Epithelial cell of esophagus (primary cell): ENCODE measurements at places on chromosomes 4 and X.
A peak's percentile ranks its signal among the peaks of the same experiment; 100 is the strongest.

GRCh38 chr4:53499791-53500190 is 91.5 kb downstream of the LNX1 start:
- no peak for DNase-seq

DNA sequence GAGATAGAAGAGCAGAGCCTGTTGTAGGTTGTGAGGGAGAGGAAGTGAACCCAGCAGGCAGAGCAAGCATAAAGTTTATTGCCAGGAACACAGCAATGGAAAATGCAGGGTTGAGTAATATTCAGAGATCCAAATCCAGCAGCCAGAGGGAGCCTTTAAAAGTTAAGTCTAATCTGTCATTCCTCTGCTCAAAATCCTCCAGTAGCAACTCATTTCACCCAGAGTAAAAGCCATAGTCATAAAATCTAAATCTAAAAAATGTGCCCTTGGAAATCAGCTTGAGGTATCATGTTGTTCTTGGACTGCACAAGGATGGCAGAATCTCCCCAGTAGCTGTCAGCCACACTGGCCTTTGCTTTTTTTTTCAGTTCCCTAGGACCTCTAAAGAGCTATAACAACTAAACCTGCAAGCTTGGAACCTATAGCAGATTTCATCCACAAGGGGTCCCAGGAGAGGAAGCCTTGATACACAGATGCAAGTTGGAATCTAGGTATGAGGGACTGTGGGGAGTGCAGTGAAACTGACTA is 62.9 kb upstream of the FRAS1 start:
- DNase-seq = peak; percentile 70

- no peak for DNase-seq
These were observed 16.3 kb downstream of the MAN2B2 start for GRCh38 chr4:6591313-6591712.

DNA sequence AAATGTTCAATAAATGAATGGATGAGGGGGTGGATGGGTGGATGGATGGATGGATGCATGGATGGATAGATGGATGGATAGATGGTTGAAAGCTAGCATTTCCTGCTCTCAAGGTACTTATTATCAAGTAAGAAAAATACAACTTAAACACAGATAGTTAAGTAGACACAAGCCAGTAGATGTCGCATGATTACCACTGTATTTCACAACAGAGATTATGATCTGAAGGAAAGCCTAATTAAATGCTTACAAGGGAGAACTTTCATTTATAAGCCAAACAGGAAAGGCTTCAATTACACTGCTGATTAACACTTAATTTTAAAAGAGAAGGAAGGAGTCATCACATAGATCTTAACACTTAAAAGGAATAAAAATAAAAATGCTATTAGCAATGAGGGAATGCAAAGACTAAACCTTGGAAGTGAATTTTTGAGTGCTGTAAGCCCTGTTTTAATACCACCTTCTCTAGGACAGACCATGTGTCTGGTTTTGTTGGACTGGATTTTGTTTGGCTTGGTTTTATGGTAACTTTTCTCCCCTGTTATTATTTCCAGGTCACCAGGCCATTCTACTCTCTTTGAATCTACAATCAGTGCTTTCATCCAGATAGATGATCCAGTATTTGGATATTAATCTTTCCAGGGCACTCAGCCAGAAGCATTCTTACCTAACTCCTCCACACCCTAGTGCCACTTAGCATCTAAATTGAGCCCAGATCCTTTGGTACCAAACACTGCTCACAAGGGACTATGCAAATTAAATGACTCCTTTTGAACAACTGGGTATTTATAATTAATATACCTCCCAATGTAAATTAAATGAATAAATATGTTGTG is 75.5 kb upstream of the SLC39A8 start:
- DNase-seq = peak; percentile 37

DNA sequence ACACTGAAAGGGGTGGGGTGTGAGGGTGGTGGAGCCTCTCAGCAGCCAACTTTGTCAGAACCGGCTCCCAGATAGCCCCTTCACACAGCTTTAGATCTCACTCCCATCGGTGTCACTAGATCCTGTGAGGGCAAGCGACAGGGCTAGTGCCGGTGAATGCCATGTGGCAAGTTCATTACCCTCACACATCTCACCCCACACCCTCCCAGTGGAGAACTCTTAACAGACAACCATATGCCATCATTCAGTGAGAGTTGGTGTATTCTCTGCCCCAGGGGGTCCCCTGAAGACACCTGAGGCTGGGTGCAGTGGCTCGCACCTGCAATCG is 15.3 kb downstream of the SEPTIN6 start:
- DNase-seq = no peak

GRCh38 chrX:130861462-130861861 is 41.5 kb downstream of the ENOX2 start:
- no peak for DNase-seq

- no peak for DNase-seq
These were observed 135.4 kb downstream of the ASMT start for GRCh38 chrX:1750267-1750666.

DNA sequence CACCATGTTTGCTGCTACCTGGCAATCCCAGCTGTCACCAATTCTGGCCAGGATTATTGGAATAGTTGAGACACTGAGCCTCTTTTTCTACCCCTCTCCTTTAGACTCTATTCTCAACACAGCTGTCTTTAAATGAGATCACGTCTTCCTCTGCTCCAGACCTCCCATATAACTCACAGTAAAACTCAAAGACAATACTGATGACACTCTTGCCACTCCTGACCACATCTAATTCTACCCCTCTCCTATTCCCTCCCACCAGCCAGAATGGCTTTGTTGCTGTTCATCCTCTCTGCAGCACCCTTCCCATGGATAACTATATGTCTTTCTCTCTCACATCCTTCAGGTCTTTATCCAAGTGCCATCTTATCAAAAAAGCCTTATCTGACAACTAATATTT is 188.6 kb upstream of the IL15 start:
- no peak for DNase-seq
